ENCODE measurements at places on chromosomes 12 and 14. TPM values are rescaled to one million over a fixed set of nuclear protein-coding genes. Genes with fewer than 3 reads are reported as not detected.

- DNase-seq: no peak
These were observed 14.4 kb upstream of the TBX5 start for GRCh38 chr12:114420182-114420943.

GRCh38 chr14:80587096-80587724 lies 354.3 kb downstream of the CEP128 start:
- no peak for DNase-seq

GRCh38 chr14:62187265-62187664 lies 425.0 kb downstream of the SNAPC1 start:
- no peak for DNase-seq

DNA sequence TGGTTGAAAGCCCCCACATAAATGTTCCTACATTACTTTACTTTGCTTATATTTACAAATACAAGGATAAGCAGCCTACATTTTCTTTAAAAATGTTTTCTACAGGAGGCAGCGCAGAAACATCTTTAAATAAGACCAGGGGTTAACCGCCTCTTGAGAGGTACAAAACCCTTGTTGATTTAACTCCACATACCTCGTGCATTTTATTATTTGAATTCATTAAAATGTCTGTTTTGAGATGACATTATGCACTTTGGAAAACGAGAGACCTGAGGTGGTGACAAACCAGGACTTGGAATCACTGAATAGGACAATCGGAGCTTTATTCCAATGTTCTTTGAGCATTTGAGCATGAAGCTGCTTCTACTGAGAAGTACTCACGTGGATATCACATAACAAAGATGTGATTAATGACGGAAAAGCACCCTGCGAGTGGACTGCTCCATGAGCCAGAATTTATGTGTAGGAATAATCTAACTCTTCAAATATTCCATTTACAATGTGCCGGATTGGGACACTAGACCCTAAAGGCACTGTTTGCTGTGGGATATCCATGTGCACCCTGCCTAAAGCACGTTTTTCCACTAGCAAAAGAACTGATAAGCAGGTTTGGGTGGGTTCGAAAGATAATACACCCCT lies 746 bp upstream of the DUSP16 start:
- DNase-seq: no peak

DNA sequence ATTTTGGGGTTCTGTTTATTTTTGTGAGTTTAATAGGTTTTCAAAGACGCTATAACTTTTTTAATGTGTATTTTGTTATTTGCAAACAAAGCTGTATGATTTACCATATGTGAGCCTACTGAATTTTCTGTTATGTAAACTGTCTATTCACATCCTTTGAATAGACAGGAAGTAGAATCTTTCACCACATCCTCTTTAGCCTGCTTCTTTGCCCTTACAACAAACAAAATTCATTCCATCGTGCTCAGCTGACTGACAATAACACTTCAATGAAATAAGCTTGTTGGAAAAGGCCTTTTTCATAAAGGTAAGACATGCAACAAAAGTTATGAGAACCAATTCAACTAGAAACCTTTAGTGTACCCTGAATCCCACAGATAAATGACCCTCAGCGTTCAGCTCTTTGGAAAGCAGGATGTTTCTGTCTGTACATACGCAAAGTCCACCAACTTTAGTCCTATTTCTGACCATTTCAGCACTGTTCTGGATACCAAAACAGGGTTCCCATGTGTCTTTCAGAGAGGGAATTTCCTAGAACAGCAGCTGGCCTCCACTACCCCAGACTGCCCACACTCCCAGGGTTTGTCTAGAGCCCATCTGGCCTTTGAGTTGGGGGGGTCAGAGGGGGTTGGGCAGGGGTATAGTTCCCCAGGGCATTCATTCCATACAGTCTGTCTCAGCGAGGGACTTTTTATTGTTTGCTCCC lies 71.3 kb downstream of the DUSP6 start:
- DNase-seq: no peak

DNA sequence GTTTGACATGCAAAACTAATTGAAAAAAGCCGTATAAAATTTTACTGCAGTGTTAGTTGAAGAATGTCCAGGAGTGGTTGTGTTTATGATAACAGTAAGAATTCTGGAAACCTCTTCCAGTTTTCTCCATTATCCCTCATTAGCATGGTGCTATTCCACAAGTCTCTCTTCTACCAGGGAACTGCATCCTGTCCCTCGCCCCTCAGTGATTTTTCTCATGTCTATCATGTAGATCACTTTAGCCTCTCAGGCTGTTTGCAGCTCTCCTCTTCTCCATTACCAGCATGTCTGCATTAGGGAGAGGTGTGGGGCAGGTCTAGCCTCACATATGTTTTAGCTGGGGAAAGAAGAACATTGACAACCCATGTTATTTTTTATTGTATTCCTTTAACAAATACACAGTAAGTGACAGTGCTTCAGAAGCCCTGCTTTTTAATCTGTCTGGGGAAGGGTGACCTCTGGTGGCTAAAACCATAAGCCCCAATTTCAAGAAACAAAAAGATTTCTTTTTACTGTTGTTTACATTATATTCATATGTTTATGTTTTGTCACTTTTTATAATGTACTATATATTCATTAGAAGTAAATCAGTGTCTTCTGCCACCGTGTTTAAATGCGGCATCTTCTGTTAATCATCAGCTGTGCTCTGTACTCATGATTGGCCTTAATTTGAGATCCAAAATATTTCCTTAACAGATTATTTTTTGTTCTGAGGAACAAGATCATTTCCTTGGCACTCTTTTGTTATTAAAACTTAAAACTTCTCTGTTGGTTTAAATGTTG lies 70.7 kb downstream of the RASSF8 start:
- DNase-seq: no peak

DNA sequence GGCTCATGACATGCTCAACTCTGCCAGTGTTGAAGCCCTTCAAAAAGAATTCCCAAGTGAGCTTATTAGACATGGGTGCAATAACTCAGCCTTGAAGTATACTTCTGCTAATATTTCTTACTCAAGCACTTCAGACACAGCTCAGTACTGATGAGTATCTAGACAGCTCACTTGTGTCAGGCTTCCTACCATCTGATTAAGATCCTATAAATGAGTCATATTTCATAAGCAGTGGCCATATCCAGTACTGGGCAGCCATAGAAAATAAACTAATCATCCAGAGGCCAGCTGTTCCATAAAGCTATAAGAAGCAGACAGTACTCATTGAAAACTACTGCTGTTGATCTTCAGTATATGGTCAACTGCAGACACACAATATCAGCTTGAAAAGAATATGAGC lies 12.9 kb downstream of the FSCB start:
- DNase-seq: no peak

- DNase-seq: no peak
These were observed 30.1 kb downstream of the NRDE2 start for GRCh38 chr14:90301668-90302090.

GRCh38 chr14:66850258-66850888 lies 338.9 kb upstream of the GARIN2 start:
- DNase-seq: no peak

- no peak for DNase-seq
These were observed 1107.7 kb downstream of the GALC start for GRCh38 chr14:86885280-86885679.

GRCh38 chr14:65303190-65303898 lies 109.2 kb upstream of the FUT8 start:
- DNase-seq: no peak

- DNase-seq: no peak
These were observed 94.2 kb downstream of the EXOC5 start for GRCh38 chr14:57174466-57174865.

The RIMBP2 gene
- total RNA-seq: 1.5 TPM

The ESRRB gene
- 0.17 TPM for total RNA-seq

The CCDC175 gene
- total RNA-seq: not detected

The EID3 gene
- total RNA-seq: 13.0 TPM

The TEX52 gene
- not detected for total RNA-seq

The SCNN1A gene
- 2.1 TPM for total RNA-seq

The ZDHHC22 gene
- total RNA-seq: not detected

The TSPAN8 gene
- total RNA-seq: not detected

The P2RX2 gene
- 4.1 TPM for total RNA-seq
